ENCODE measurements at places on chromosomes 3 and 15. TPM values are rescaled to one million over a fixed set of nuclear protein-coding genes. Genes with fewer than 3 reads are reported as not detected.

DNA sequence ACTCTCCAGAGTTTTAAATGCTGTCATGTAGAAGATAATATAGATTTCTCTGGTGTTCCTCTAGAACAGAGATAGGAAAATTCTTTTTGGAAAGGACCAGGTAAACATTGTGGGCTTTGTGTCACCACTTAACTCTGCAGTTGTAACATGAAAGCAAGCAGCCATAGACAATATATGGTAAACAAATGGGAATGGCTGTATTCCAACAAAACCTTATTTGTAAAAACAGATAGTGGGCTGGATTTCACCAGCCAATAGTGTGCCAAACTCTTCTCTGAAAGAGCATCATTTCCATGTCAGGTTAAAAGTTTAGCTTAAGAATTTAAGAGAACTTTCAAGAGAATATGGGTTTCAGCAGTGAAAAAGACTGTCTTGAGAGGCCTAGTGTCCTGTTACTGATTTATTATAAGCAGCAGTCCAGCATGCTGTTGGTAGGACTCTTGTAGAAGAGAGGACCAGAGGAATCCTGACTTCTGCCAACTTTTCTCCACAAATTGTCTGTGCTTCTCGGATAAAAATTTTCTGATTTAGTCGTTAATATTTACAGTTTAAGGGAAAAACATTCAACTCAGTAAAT, 107.7 kb downstream of the TCF12 start:
- DNase-seq, result no peak
- no peak overlapping the region for H3K27ac ChIP-seq
- no peaks in the 10 kb centered on the region for H3K27me3 ChIP-seq

The PEAK1 gene
- total RNA-seq, result 12.9 TPM

The KCNMB2 gene
- 0.69 TPM for total RNA-seq

The RFT1 gene
- total RNA-seq, result 19.3 TPM

DNA sequence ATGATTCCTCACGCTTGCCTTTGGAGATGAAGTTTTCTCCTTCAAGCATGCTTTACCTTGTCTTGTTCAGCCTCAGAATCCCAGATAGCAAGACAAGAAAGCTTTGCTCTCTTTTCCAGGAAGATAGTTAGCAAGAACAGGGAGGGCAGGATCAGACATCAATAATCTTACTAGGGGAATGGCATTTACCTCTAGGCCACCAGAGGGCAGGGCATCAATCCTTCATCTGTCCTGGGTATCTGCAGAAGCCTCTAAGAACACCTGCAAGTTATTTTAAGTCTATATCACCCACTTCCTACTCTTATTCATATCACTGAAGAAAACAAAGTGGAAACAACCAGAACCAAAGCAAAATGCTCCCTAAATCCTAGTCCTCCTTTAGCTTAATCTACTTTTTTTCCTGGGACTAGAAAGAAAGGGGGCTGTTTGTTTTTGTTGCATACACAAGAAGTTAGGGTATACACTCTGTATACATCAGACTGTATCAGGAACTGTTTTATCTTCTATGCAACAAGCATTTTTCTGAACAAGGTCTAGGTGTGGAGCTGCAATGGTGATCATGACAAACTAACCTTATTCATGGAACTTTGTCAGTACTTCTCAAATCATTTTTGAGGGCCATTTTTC, 862.5 kb downstream of the CADM2 start:
- H3K27ac ChIP-seq, result no peak overlapping the region
- H3K4me1 ChIP-seq, result no peaks in the 10 kb centered on the region
- no peak overlapping the region for H3K4me3 ChIP-seq
- H3K36me3 ChIP-seq, result no peaks in the 10 kb centered on the region
- no peaks in the 10 kb centered on the region for H3K27me3 ChIP-seq
- DNase-seq, result no peak

Data from pancreas (tissue), 10 donors.